8988T (cell line): ENCODE measurements at places on chromosomes 2 and 18.

DNA sequence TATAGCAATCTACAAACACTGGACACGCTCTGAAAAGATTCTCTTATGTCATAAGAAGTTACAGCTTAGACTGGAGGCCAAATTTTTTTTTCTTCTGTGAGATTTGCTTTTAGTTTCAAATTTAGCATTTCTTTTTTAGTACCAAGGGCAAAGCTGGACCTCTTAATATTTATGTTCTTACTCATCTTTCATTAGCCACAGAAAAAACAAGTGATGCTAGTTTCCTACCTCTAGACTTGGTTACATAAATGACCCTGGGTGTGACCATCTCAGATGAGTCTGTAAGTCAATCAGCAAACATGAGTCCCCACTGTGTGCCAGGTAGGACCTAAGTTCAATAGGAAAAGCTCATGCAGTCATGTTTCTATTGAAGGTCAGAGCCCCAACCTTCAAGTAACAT is 94.4 kb downstream of the MEP1B start:
- no peak for DNase-seq

GRCh38 chr2:134420259-134420658 is 166.4 kb downstream of the MGAT5 start:
- no peak for DNase-seq

GRCh38 chr18:70428439-70428838 is 139.6 kb downstream of the SOCS6 start:
- no peak for DNase-seq

DNA sequence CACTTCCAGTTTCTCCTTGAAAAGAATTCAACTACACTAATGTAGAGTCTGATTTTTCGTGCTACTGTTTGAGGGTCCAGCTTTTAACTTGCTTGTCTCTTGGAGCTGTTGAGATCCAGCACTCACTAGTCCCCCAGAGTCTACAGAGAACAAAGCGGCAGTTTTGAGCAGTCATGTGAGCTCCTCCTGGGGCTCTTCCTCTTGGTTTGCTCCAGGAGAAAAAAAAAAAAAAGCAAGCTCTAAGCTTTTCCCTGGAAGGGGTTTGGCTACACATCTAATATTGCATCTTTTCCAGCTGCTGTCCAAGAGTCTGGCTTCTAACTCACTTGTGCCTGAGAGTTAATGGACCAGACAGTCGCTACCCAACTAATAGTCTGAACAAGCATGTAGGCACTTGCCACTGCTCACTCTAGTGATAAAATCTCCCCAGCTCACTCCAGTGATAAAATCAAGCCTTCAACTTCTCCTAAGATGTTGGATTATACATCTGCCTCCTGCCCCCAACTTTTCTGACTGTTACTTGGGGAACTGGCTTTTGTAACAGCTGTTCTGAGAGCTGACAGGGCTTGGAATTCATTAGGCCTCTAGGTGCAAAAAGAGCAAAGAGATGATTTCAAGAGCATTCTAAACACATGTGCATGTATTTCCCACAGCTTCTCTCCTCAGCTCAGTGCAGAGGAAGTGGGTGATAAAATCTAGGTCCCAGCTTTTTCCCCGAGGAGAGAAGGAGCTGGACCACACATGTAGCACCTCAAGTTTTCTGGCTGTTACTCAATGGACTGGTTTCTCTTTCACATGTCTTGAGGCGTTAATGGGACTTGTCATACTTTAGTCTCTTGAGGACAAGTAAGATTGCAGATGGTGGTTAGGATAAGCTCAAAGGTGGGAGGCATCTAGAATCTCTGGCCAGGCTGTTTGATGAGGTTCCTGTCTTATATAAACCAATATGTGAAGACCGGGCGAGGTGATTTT is 750.5 kb downstream of the LRP1B start:
- no peak for DNase-seq

DNA sequence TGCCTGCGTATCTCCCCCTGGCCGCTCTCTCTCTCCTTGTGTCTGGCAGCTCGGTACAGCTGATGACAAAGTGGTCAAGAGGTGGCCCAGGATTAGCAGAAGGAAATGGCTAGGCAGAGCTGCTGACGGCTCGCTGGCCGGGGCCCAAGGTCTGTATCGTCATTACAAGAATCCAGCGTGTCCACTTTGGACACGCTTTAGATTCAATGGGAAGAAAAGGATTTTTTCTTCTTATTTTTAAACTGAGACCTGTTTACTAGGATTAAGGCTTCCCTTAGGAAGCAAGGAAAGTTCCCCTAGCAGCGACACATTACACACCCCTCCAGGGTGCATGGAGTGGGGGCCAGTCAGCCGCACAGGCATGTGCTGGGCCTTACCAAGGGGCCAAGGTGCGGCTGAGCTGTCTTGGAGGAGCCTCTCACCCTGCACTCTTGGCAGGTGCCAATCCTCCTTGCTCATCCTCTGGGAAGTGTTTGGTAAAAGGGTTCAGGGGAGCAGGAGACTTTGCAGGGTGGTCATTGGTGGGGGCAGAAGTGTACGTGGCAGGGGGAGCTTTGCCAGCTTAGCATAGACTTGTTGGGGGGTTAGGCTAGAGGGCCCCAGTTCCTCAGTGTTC is 76.8 kb downstream of the POLR1A start:
- DNase-seq: no peak

DNA sequence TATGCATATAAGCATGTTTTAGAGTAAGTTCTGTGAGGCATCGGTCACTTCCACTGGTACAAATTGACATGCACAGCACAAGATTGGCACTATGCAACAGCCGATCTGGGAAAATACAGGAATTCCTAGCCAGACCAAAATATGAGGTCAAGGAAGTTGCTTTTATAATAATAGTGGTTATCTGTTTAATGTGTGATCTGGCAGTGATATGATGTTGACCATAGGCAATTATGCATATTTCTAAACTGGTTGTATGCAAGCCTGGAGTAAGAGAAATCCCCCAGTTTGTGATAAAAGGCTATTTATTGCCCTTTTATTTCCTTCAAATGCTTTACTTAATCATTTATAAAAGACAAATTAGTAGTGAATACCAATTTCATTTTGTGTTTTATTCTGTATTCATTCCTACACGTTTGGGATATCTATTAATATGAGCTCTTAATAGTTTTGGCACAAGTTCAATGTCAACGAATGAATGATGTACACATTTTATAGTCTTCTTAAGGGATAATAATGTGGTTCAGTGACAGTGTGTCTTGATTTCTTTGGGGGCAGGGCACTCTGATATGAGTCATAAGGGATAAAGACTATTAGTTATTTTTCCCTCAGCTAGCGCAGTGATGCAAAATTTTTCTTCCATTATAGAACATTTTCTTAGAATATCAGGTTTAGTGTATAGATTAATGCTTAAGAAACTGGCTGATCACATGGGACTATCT is 34.7 kb upstream of the ZEB2 start:
- DNase-seq: no peak

- DNase-seq: peak; percentile 68
Observed at GRCh38 chr2:28976584-28976983, 4.5 kb upstream of the TOGARAM2 start.

GRCh38 chr18:23307567-23308295 is 145.4 kb upstream of the RIOK3 start:
- DNase-seq: peak; percentile 72

GRCh38 chr2:239973386-239973785 is 51.8 kb downstream of the NDUFA10 start:
- DNase-seq: no peak

DNA sequence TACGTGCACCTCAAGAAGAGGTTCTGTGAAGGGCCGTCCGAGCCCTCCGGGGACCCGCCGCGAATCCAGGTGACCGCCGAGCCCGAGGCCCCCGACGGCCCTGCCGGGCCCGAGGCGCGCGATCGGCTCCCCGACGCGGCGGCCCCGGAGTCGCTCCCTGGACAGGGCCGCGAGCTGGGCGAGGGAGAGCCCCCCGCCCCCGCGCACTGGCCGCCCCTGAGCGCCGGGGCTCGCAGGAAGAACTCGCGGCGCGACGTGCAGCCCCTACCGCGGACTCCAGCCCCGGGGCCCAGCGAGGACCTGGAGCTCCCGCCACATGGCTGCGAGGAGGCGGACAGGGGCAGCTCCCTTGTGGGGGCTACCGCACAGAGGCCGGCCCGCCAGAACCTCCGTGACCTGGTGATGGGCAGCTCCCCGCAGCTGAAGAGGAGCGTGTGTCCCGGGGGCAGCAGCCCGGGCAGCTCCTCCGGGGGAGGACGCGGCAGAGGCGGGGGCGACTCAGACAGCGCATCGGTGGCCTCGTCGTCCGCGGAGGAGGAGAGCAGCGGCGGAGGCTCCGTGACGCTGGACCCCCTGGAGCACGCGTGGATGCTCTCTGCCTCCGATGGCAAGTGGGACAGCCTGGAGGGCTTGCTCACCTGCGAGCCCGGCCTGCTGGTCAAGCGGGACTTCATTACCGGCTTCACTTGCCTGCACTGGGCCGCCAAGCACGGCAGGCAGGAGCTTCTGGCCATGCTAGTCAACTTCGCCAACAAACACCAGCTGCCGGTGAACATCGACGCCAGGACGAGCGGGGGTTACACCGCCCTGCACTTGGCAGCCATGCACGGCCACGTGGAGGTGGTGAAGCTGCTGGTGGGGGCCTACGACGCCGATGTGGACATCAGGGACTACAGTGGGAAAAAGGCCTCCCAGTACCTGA is 812 bp downstream of the SOWAHC start:
- no peak for DNase-seq

- DNase-seq: no peak
Observed at GRCh38 chr2:14354231-14354630, 278.3 kb upstream of the LRATD1 start.

- DNase-seq: no peak
Observed at GRCh38 chr2:37654932-37655841, 16.3 kb downstream of the CDC42EP3 start.

DNA sequence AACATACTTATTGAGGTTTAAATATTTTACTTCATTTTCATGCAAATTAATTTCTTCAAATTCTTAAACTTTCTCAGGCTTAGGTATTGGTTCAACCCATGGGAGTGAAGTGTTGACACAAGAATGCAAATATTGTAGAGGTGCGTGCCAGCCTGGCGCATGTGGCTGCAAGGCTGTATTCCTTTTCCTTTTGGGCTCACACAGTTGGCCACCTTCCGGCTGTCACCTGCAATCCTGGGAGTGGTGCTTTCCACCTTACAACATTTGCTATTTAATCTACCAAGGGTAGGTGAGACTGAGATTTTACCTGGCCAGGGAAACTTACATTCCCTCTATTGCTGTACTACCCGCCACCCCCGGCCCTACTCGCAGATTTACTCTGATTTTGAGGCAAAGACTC is 141.1 kb downstream of the DCC start:
- no peak for DNase-seq

- no peak for DNase-seq
Observed at GRCh38 chr2:48749291-48750127, 6.0 kb downstream of the LHCGR start.

- no peak for DNase-seq
Observed at GRCh38 chr2:23586741-23587306, 201.8 kb downstream of the KLHL29 start.

DNA sequence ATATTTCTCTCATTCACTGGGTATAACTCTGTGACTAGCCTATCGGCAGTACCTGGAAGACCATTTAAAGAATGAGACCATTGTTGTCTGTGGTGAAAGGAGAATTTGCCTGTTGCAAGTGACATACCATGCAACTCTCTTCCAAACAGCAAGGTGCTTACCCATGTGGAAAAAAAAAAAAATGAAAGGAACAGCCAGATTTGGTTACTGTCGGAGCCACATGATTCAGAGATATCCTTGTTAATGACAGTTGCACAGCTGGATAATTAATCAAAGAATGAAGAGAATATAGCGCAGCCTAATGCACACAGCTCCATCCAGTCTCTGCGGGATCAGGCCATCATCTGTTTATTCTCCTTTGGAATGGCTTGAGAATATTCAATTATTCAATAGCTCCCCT is 141.8 kb downstream of the HRH4 start:
- DNase-seq: no peak

GRCh38 chr2:32825291-32825712 is 121.5 kb upstream of the LTBP1 start:
- no peak for DNase-seq

- DNase-seq: no peak
Observed at GRCh38 chr18:59518705-59519104, 159.6 kb upstream of the LMAN1 start.

- DNase-seq: no peak
Observed at GRCh38 chr18:35577045-35577848, 4.3 kb upstream of the GALNT1 start.

- no peak for DNase-seq
Observed at GRCh38 chr2:39881948-39882347, 102.9 kb upstream of the THUMPD2 start.

GRCh38 chr18:49581371-49581770 is 19.5 kb downstream of the LIPG start:
- DNase-seq: no peak

GRCh38 chr2:25372405-25373268 is 30.9 kb upstream of the DNMT3A start:
- no peak for DNase-seq

GRCh38 chr2:239407112-239407511 is 6.3 kb upstream of the HDAC4 start:
- no peak for DNase-seq

GRCh38 chr18:13796515-13796914 is 27.4 kb upstream of the MC5R start:
- DNase-seq: no peak

DNA sequence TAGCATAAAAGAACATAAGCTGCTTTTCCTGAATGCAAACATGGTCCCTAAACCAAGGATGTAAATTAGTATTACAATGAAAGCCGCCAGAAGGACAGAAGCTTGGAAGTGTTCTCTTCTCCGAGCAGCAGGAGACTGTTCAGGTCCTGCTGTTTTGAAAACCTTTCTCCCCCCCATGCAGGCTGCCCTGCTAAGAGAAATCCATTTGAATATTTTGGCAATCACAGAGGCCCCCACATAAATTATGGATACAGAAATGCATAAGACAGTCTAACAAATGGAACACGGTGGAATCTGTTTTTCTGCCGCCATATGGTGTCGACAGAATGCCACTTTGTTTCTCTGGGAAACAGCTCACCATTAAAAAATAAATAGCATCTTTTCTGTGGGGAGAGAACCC is 600.4 kb upstream of the KLHL29 start:
- DNase-seq: no peak

DNA sequence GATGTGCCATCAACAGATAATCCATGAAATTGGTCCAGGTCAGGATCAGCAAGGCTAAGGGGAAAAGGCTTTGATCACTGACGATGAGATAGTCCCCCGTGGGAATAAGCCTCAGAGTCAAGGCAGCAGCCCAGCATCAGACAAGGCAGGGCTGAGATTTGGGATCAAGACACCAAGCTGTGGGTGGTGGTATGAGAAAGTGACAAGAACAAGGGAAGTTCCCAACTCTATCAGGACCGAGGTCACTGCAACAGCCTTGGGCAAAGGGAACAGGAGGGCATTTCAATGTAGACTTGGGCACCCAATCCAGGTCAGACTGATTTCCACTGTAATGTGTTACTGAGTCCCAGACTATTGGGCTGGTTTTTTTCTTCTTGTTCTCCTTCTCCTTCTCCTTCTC is 18.7 kb downstream of the PLEK start:
- DNase-seq: no peak
